Aorta (tissue), 5 donors: ENCODE measurements at places on chromosomes 2 and 18.
A peak's percentile ranks its signal among the peaks of the same experiment; 100 is the strongest.

DNA sequence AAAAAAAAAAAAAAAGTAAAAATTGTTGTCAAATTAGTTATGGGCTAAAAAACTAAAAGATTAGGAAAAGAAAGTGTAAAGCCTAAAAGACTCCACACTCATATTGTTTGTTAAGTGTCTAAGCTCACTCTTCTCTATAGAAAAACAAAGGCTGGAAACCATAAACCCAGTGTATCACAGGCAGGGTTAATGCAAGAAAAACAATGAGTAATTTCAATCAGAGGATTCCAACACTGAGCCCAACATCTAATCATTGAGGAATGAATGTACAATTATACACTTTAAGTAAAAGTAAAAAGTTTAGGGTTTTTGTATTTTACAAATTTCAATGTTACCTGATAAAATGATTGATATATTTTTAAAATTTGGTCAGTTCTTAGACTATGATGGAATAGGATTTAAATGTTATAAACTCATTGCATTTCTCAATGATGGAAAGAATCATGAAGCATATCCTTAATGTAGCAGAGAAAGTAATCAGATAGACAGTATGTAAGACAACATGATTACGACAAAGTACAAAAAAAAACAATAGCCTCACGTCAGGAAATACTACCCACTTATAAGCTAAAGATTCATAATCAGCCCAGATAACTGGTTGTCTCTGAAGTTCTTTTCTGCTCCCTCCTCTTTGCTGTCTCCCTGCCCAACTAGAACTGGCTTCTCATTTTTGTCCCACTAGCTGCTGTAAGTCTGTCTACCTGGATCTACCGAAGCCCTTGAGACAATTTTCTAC is 44.5 kb upstream of the SP3 start:
- H3K4me1 ChIP-seq, result no peaks in the 10 kb centered on the region
- H3K27me3 ChIP-seq, result no peaks in the 10 kb centered on the region
- H3K36me3 ChIP-seq, result no peaks in the 10 kb centered on the region
- no peak for DNase-seq
- H3K4me3 ChIP-seq, result no peak overlapping the region

GRCh38 chr2:167875529-167875928 is 371.9 kb downstream of the STK39 start:
- H3K27ac ChIP-seq, result no peak overlapping the region
- DNase-seq, result no peak
- no peaks in the 10 kb centered on the region for H3K36me3 ChIP-seq
- H3K4me3 ChIP-seq, result no peak overlapping the region

DNA sequence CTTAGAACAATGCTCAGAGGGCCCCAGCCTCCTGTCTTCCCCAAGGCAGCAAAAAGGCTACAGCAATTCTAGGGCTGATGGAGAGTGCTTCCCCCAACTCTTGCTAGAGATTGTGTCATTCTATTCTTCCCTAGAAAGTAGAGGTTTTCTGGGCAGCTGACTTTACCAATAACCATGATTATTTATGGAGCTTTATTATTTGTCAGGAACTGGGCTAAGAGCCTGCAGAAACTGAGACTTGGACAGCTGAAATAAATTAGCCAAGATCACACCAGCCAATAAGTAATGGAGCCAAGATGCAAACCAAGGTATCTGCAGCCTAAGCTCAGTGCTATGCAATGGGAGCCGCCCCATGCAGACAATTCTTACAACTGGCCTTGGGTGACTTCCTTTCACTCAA is 84.8 kb downstream of the CCBE1 start:
- no peak overlapping the region for H3K4me3 ChIP-seq
- H3K36me3 ChIP-seq, result no peaks in the 10 kb centered on the region
- H3K27me3 ChIP-seq, result no peaks in the 10 kb centered on the region
- no peaks in the 10 kb centered on the region for H3K4me1 ChIP-seq

- H3K4me3 ChIP-seq, result no peak overlapping the region
- no peak overlapping the region for H3K27ac ChIP-seq
- no peak for DNase-seq
- no peaks in the 10 kb centered on the region for H3K36me3 ChIP-seq
- H3K4me1 ChIP-seq, result no peaks in the 10 kb centered on the region
- no peaks in the 10 kb centered on the region for H3K27me3 ChIP-seq
Observed at GRCh38 chr18:60020107-60020925, 120.5 kb downstream of the PMAIP1 start.

- DNase-seq, result peak; percentile 90
- H3K4me3 ChIP-seq, result no peak overlapping the region
- no peaks in the 10 kb centered on the region for H3K4me1 ChIP-seq
- H3K27ac ChIP-seq, result peak overlapping the region; percentile 63
- peaks cover 12% of the 10 kb centered on the region for H3K36me3 ChIP-seq
Observed at GRCh38 chr2:217858519-217859491, 144.0 kb downstream of the TNS1 start.

DNA sequence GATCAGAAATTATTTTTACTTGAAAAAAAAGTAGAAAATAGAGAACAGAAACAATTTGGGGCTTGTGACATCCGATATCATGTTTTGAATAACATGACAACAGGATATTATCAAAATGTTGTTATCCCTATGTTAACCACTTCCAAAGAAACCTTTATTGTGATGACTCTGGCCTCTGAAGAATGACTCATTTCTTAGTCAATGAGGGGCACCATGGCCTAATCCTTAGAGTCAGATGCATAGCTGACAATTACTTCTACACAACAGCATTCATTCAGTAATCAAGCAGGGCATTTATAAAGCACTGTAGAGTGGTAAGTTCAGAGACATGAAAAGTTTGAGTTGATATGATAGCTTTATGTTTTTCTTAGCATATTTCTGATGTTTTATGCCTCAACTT is 703.0 kb downstream of the RNF144A start:
- no peaks in the 10 kb centered on the region for H3K27me3 ChIP-seq
- H3K36me3 ChIP-seq, result no peaks in the 10 kb centered on the region
- DNase-seq, result no peak
- no peak overlapping the region for H3K27ac ChIP-seq

DNA sequence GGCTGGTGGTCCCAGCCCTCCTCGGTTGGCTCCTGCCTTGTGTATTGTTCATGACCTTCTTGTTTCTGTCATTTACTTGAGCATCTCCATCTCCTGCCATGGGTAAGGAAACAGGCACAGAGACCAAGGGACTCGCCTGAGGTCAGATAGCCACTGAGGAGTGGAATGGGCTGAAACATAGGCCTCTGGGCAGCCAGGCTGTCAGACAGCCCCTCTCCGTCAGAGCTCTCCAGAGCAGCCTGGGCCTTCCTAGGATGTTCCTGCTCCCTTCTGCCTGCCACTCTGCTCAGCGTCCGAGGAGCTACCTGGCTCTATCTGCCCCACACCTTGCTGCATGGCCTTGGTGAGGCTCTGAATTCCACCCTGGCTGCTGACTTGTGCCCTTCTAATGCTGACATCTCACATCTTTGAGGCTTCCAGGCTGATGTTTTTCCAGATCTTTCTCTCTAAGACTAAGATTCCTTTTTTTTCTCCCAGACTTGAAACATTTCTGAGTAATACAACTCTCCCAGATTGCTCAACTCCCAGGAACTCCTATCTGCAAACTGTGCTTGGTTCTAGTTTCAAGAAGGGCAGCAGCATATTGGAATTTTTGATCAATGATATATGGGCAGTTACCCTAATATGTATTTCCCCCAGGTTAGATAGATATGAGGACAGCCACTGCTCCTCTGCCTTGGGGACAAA is 67.7 kb downstream of the MCFD2 start:
- H3K4me1 ChIP-seq, result peaks cover 4% of the 10 kb centered on the region
- no peaks in the 10 kb centered on the region for H3K27me3 ChIP-seq
- peak overlapping the region; percentile 91 for H3K27ac ChIP-seq
- no peak for DNase-seq
- no peak overlapping the region for H3K4me3 ChIP-seq
- no peaks in the 10 kb centered on the region for H3K36me3 ChIP-seq

DNA sequence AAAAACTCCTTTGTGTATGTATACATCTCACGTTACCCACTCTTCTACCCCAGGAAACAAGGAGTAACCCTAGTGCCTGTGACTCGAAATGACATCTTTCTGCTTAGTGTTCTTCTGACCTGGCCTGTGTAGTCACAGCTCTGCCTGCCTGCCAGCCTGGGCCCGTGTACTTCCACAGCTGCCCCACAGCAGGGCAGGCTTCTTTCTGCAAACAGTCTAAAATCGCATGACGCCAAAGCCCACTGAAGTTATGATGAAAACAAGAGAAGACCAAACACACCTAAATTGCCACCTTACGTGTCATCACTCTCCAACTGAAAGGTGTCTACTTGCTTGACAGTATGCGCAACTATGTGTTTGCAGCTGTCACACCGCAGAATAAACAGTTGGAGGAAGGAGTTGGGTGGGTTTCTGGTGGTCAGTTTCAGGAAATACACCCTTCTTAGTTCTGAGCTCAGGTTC is 1.5 kb downstream of the GAREM1 start:
- H3K4me3 ChIP-seq, result peak overlapping the region; percentile 100
- no peaks in the 10 kb centered on the region for H3K27me3 ChIP-seq
- H3K4me1 ChIP-seq, result peaks cover 7% of the 10 kb centered on the region
- no peaks in the 10 kb centered on the region for H3K36me3 ChIP-seq

- no peaks in the 10 kb centered on the region for H3K27me3 ChIP-seq
- H3K36me3 ChIP-seq, result no peaks in the 10 kb centered on the region
- H3K4me3 ChIP-seq, result no peak overlapping the region
- H3K4me1 ChIP-seq, result no peaks in the 10 kb centered on the region
- DNase-seq, result peak; percentile 95
Observed at GRCh38 chr2:174341293-174341994, 6.7 kb downstream of the SP9 start.

GRCh38 chr2:224126440-224126839 is 87.4 kb upstream of the SERPINE2 start:
- H3K27ac ChIP-seq, result no peak overlapping the region
- no peak overlapping the region for H3K4me3 ChIP-seq
- no peaks in the 10 kb centered on the region for H3K4me1 ChIP-seq
- DNase-seq, result no peak
- H3K36me3 ChIP-seq, result no peaks in the 10 kb centered on the region

DNA sequence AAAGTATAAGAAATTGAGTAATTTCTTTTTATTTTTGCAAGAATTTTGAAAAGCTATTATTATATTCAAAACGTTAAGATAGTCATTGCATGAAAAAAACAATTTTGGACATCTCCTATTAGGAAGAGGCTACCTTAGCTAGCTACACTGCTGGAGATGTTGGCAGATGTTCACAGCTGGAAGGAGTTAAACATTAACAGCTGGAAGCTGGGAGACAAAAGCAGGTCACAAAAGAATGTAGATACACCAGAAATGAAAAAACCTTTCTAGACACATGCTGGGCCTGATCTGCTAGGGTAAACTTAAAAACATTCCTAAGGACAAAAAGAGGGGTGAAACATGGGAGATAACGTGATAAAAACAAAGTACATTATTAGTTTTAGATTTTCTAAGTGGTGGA is 84.4 kb downstream of the SESTD1 start:
- peaks cover 3% of the 10 kb centered on the region for H3K4me1 ChIP-seq
- H3K27me3 ChIP-seq, result no peaks in the 10 kb centered on the region
- H3K36me3 ChIP-seq, result peaks cover 4% of the 10 kb centered on the region
- H3K27ac ChIP-seq, result no peak overlapping the region

DNA sequence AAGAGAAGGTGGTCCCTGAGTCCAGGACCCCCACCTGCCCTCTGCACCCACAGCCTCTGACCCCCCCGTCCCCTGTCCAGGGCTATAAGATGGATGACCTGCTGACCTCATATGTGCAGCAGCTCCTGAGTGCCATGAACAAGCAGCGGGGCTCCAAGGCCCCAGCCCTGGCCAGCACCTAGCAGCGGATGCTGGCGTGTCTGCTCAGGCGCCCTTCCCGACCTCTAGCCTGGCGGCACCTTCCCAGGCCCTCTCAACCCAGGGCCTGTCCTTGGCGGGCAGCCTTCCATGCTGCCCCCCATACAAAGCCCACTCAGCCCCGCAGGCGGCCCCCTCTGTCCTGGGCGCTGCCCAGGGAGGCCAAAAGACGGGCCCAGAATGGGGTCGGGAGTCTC is 8.7 kb upstream of the GPR17 start:
- H3K27me3 ChIP-seq, result no peaks in the 10 kb centered on the region
- H3K4me1 ChIP-seq, result no peaks in the 10 kb centered on the region

DNA sequence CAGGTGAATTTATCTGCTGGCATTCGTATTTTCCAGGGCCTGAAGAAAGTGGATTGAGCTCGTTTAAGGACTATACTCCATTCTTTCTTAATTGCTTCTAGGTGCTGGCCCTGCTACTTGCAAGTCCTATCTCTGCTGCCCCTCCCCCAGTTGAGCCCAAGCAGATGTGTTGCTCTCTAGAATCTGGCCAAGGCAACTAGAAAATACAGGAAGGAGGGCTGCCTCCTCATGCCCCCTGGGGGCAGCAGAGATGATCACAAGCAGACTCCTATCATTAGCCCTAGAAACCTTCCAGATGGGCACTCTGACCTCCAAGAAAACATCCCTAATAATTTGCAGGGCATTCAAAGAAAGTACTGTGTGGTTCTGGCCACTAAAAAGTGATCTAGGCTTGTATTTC is 72.5 kb upstream of the CYP26B1 start:
- no peaks in the 10 kb centered on the region for H3K36me3 ChIP-seq
- H3K4me3 ChIP-seq, result no peak overlapping the region
- DNase-seq, result no peak
- H3K27me3 ChIP-seq, result no peaks in the 10 kb centered on the region
- H3K27ac ChIP-seq, result no peak overlapping the region
- no peaks in the 10 kb centered on the region for H3K4me1 ChIP-seq

- H3K27me3 ChIP-seq, result no peaks in the 10 kb centered on the region
- H3K4me3 ChIP-seq, result no peak overlapping the region
Observed at GRCh38 chr18:70127359-70127758, 78.1 kb downstream of the RTTN start.

GRCh38 chr2:138183705-138184104 is 219.4 kb downstream of the HNMT start:
- H3K36me3 ChIP-seq, result no peaks in the 10 kb centered on the region
- DNase-seq, result no peak
- no peak overlapping the region for H3K4me3 ChIP-seq
- H3K27me3 ChIP-seq, result no peaks in the 10 kb centered on the region
- no peaks in the 10 kb centered on the region for H3K4me1 ChIP-seq

- no peaks in the 10 kb centered on the region for H3K4me1 ChIP-seq
- no peak overlapping the region for H3K27ac ChIP-seq
- H3K36me3 ChIP-seq, result no peaks in the 10 kb centered on the region
- no peak overlapping the region for H3K4me3 ChIP-seq
- no peaks in the 10 kb centered on the region for H3K27me3 ChIP-seq
- DNase-seq, result no peak
Observed at GRCh38 chr2:233247744-233248143, 3.7 kb upstream of the ATG16L1 start.

DNA sequence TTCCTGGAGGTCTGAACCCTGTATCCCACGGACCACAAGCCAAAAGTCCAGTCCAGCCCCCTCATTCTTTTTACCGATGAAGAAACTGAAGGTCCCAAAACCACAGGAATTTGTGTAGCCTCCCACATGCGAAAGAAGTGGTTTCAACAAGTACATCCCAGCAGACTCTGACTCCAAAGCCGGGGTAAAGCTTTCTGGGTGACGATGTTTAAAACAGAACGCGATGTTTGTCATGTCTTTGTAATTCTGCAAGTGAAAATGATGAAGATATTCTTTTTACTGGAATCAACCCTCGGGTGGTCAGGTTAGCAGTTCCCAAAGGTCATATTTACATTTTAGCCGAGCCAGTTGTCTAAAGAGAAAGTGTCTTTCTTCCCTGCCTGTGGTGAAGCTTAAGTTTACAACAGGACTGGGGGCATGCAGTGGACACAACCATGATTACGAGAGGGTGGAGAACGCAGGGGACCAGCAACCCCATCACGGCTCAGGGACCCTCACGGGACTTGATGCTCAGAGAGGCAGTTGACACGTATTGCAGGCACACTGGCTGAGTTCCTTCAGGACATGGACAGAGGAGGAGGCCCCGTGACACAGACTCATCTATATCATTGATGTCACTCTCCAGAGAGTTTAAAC is 17.8 kb upstream of the TMEM131 start:
- no peak overlapping the region for H3K27ac ChIP-seq
- no peaks in the 10 kb centered on the region for H3K36me3 ChIP-seq
- no peak overlapping the region for H3K4me3 ChIP-seq
- H3K4me1 ChIP-seq, result no peaks in the 10 kb centered on the region
